Dermis microvascular lymphatic vessel endothelial cell (primary cell): ENCODE measurements at places on chromosomes 7 and 10.

- DNase-seq: no peak
Measured at GRCh38 chr7:46909601-46910051, 672.3 kb downstream of the TNS3 start.

- DNase-seq: peak; percentile 16
Measured at GRCh38 chr10:62815381-62816075, 638 bp downstream of the EGR2 start.

GRCh38 chr10:97757471-97757870 is 14.3 kb downstream of the SFRP5 start:
- no peak for DNase-seq

GRCh38 chr7:121382473-121382872 is 13.6 kb downstream of the FAM3C start:
- DNase-seq: no peak

DNA sequence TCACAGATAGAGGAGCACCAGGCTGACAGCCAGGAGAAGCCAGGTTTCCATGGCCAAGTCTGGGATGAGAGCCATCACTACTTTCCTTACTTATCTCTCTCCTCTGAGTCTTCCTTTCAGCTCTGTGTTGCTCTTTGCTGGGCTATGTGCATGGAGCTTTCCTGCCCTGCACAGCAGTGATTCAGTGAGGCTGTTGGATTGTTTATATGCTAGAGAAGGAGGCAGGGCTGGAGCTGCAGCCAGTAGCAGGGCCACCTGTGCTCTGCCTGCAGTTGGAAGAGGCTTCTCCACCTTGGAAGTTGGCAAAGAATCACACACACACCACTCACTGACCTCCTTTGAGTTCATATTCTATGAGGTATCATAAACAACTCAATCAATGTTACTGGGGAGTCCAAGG is at the start of gene CYP3A4:
CYP3A4 (minus strand) TSS at position 178 of the 400 bp plus-strand sequence; CDS start at position 75, 103 bp downstream.
- no peak for DNase-seq
